SK-N-DZ (cell line): ENCODE measurements at places on chromosomes 11 and 22.

- no peak for DNase-seq
Observed at GRCh38 chr22:19055801-19056200, 66.4 kb downstream of the DGCR2 start.

DNA sequence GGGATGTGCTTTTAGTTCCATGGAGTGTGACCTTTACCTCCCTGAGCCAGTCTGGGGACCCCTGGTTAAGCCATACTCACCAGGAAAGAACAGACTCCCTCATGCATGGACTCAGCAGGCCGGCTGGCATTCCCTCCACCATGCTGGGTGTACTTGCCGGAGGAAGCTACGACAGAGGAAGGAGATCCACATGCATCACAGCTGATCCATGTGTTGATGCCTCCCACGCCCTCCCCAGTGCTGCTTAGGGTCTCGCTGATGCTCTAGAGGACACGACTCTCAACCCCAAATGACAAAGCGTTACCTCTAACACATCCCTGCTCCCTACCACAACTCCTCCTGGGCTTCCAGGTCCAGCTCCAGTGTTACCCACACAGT lies 39.8 kb downstream of the GAB4 start:
- DNase-seq = no peak

- DNase-seq = no peak
Observed at GRCh38 chr22:47197773-47198500, 435.5 kb downstream of the TBC1D22A start.

DNA sequence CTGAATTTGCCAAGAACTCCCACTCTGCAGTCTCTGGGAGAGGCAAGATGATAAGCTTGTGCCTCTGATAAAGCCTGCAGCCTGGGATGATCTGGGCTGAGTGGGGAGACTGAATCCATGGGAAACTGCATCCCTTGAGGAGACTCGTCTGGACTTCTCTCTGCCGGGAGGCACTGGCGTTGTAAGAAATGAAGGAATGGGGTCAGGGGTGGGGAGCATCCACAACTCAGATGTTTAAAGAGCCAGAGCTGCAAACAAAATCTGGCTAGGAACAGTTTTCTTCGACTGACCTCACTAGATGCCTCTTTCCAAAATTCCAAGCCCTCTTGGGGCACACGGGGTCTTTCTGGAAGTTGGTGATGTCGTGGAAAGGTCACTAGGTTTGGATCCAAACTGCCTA lies 64.4 kb downstream of the SPON1 start:
- no peak for DNase-seq

GRCh38 chr11:82225930-82226329 lies 507.7 kb downstream of the FAM181B start:
- DNase-seq = no peak
